ENCODE measurements at places on chromosomes 3 and 15. TPM values are rescaled to one million over a fixed set of nuclear protein-coding genes. Genes with fewer than 3 reads are reported as not detected.
A peak's percentile ranks its signal among the peaks of the same experiment; 100 is the strongest.

DNA sequence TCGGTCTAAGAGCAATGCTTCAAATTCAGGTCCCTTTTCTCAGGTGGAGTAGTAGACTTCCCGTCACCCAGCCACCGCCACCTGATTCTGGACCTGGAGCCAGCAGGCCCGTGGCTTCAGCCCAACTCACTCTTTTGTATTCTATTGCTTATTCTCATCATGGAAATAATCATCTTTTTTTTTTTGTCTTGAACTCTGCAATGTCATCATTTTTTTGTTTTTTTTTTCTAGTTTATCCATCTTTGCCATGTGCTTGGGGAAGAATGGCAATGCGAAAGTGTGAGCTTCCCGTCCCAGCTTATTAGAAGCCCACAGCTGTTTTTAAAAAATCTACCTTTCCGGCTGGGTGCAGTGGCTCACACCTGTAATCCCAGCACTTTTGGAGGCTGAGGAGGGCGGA is 51.3 kb upstream of the FSTL1 start:
- no peaks in the 10 kb centered on the region for H3K27me3 ChIP-seq
- no peak overlapping the region for H3K27ac ChIP-seq
- no peak for DNase-seq
- peaks cover 35% of the 10 kb centered on the region for H3K4me1 ChIP-seq
- no peaks in the 10 kb centered on the region for H3K36me3 ChIP-seq

GRCh38 chr3:31917303-31918005 is 63.6 kb downstream of the OSBPL10 start:
- no peaks in the 10 kb centered on the region for H3K27me3 ChIP-seq
- no peak for DNase-seq
- peaks cover 11% of the 10 kb centered on the region for H3K36me3 ChIP-seq

GRCh38 chr3:185137821-185138220 is 15.0 kb downstream of the C3orf70 start:
- H3K27me3 ChIP-seq: peaks cover 6% of the 10 kb centered on the region
- no peak overlapping the region for H3K4me3 ChIP-seq
- no peaks in the 10 kb centered on the region for H3K36me3 ChIP-seq
- H3K27ac ChIP-seq: no peak overlapping the region

Gene HCN4
- total RNA-seq: 0.69 TPM

GRCh38 chr15:84904419-84904818 is 20.0 kb downstream of the SLC28A1 start:
- H3K27me3 ChIP-seq: no peaks in the 10 kb centered on the region
- no peaks in the 10 kb centered on the region for H3K36me3 ChIP-seq
- no peak for DNase-seq
- no peak overlapping the region for H3K27ac ChIP-seq

Gene ROBO2
- total RNA-seq: 82.4 TPM

DNA sequence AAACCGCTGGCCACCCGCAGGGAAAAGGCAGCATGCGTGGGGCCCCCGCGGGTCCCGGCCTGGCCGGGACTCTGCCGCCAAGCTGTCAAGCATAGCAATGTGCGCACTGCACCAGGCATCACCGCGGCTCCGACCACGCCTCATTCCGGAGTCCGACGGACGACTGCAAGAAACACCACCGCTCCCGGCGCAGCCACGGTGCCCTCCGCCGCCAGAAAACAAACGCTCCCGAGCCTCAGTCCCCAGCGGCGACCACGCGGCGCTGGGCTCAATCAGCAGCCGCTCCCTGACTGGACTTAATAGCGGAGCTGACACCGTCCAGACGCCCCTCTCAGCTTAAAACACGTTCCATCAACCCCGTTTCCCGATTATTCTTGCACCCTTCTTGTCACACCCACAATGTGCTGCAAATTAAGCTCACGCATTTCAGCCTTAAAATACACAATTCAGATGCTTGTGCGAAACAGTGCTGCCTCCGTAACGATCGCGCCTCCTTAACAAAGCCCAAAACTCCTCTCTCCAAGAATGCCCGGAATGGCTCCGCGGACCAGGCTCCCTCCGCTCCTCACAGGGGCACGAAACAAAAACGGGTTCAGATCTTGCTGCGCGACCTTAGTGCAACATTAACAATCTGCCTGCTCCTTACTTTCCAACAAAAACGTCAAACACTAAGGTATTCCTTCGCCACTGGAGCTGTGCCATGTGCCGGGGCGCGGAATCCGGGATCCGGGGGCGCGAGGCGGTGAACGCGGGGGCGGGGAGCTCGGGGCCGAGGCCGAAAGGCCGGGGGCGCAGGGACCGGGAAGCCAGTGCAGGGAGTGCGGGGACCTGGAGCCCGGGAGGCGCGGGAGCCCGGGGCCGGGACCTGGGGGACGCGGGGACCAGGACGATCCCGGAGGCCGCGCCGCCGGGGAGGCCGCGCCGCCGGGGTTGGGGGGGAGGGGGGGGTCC is 655 bp downstream of the CYFIP1 start:
- H3K27me3 ChIP-seq: no peaks in the 10 kb centered on the region
- H3K4me3 ChIP-seq: peak overlapping the region; percentile 90
- peak; percentile 65 for DNase-seq
- H3K27ac ChIP-seq: peak overlapping the region; percentile 94
- H3K4me1 ChIP-seq: peaks cover 13% of the 10 kb centered on the region

- H3K27me3 ChIP-seq: no peaks in the 10 kb centered on the region
- H3K36me3 ChIP-seq: no peaks in the 10 kb centered on the region
- no peak overlapping the region for H3K4me3 ChIP-seq
- DNase-seq: no peak
- no peaks in the 10 kb centered on the region for H3K4me1 ChIP-seq
Measured at GRCh38 chr3:44893097-44893496, 18.7 kb downstream of the TGM4 start.

DNA sequence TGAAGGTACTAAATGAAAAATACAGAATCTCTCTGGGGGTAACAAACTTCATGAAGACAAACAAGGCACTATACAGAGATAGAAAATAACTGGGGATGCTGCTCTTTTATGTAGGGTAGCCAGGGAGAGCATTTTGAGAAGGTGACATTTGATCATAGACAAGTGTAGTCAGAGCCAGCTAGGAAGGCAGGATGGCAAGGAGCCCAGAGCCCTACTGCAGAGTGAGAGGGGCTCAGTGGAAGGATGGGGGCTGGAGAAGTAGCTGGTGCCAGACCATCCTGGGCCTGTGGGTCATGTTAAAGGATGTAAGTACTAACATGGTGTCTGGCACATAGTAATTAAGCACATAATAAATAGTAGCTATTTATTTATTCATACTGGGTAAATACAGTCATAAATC is 133.6 kb downstream of the MEIS2 start:
- no peak overlapping the region for H3K27ac ChIP-seq
- H3K36me3 ChIP-seq: peaks cover 15% of the 10 kb centered on the region
- no peak overlapping the region for H3K4me3 ChIP-seq
- H3K4me1 ChIP-seq: peaks cover 16% of the 10 kb centered on the region
- no peak for DNase-seq

- H3K27ac ChIP-seq: peak overlapping the region; percentile 81
- H3K27me3 ChIP-seq: no peaks in the 10 kb centered on the region
- DNase-seq: no peak
Measured at GRCh38 chr15:51846066-51846462, 16.6 kb downstream of the TMOD3 start.

GRCh38 chr15:100703032-100703578 is 100.7 kb downstream of the ASB7 start:
- H3K4me3 ChIP-seq: no peak overlapping the region
- no peaks in the 10 kb centered on the region for H3K4me1 ChIP-seq
- peaks cover 12% of the 10 kb centered on the region for H3K27me3 ChIP-seq
- DNase-seq: no peak
- H3K36me3 ChIP-seq: no peaks in the 10 kb centered on the region

DNA sequence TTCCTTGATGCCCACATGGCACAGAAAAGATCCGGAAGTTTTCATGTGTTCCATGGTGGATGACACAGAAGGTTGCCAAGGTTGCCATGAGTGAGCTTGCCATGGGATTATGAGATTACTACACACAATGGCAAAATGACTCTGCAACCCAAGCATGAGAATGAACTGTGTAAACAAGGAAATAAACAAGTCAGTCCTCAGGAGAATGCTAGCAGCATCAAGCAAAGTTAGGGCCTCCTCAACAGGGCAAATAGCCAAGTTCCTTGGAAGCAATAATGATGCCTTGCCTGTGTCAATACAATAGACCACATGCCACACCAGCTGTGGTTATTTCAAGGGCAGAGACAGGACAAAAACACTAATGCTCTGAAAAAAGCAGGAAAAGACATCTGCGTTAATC is 41.8 kb downstream of the AQR start:
- no peaks in the 10 kb centered on the region for H3K27me3 ChIP-seq
- no peak overlapping the region for H3K4me3 ChIP-seq
- H3K4me1 ChIP-seq: no peaks in the 10 kb centered on the region
- peaks cover 62% of the 10 kb centered on the region for H3K36me3 ChIP-seq
- DNase-seq: no peak
- H3K27ac ChIP-seq: no peak overlapping the region

DNA sequence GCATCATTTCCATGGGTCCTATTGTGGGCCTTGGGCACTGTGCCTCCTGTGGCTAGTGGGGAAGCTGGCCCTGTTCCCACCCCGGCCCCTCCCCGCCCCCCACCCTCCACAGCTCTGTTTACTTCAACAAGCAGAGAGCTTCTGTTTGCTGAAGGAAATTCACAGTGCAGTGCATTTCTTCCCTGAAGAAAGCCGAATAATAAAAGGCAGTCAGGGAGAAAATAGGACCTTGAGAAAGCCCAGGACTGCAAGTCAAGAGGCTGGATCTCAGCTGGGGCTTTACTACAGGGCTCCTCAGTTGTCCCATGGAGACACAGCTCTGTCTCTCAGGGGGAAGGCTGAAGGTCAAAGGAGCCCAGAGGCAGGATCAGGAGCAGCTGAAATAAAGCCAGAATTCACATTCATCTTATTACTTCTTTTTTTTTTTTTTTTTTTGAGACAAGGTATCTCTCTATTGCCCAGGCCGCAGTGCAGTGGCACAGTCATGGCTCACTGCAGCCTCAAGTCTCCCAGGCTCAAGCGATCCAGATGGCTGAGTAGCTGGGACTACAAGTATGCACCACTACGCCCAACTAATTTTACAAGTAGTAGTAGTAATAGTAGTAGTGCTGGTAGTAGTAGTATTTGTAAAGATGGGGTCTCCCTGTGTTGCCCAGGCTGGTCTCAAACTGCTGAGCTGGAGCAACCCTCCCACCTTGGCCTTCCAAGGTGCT is 33.0 kb upstream of the LACTB start:
- H3K4me3 ChIP-seq: no peak overlapping the region
- DNase-seq: no peak
- H3K27me3 ChIP-seq: no peaks in the 10 kb centered on the region
- H3K4me1 ChIP-seq: peaks cover 33% of the 10 kb centered on the region

GRCh38 chr15:93862791-93863190 is 368.6 kb upstream of the MCTP2 start:
- H3K36me3 ChIP-seq: no peaks in the 10 kb centered on the region
- DNase-seq: no peak
- peaks cover 10% of the 10 kb centered on the region for H3K4me1 ChIP-seq
- H3K27me3 ChIP-seq: peaks cover 6% of the 10 kb centered on the region
- H3K27ac ChIP-seq: no peak overlapping the region
- H3K4me3 ChIP-seq: no peak overlapping the region

DNA sequence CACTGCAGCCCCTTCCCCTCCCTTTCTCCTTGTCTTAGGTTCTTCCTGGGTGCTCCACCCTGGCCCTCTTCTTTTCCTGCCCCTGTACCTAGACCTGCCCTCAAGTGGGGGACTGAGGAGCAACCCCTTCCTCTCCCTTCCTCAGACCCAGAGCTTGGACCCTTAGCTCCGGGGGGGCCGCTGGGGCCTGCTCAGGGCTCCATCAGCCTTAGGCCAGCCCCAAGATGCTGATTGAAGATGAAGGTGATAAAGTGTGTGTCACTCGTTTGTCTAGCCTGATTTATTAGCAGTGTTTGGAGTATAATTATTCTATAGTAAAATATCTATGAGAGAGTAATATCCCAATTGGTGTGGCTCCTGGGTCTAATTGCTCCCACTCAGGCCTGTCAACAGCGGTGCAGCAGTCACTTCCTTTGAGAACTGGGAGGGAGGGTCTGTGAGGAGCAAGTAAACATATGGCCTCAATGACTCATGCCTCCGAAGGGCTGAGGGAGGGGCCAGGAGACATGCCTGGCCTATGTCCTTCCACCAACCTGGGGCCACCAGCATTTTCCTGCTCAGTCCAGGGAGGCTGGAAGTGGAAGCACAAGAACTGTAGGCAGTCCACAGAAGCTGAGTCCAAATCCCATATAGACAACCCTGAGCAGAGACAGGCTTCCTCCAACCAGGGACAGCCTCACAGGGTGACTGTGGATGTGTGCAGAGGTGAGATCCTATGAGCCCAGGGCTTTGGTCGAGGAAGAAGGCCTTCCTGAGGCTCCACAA is 123.2 kb downstream of the DNAJB8 start:
- no peak overlapping the region for H3K4me3 ChIP-seq
- peak overlapping the region; percentile 92 for H3K27ac ChIP-seq
- no peaks in the 10 kb centered on the region for H3K27me3 ChIP-seq

Gene RHOV
- 3.4 TPM for total RNA-seq

Gene SLC22A14
- 0.20 TPM for total RNA-seq

DNA sequence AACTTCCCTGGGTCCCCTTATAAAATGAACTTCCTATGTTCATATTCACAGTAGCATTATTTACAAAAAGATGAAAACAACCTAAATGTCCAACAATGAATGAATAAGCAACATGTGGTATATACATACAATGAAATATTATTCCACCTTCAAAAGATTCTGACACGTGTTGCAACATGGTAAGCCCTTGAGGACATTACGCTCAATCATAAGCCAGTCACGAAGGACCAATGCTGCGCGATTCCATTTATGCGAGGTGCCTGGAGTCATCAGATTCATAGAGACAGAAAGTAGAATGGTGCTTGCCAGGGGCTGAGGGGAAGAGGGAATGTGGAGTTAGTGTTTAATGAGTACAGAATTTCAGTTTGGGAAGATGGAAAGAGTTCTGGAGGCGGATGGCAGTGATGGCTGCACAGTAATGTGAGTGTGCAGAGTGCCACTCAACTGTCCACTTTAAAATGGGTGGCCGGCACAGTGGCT is 88.8 kb upstream of the ALDH1A3 start:
- H3K27me3 ChIP-seq: peaks cover 23% of the 10 kb centered on the region
- no peak for DNase-seq
- H3K27ac ChIP-seq: no peak overlapping the region
- no peaks in the 10 kb centered on the region for H3K36me3 ChIP-seq
- H3K4me3 ChIP-seq: no peak overlapping the region

DNA sequence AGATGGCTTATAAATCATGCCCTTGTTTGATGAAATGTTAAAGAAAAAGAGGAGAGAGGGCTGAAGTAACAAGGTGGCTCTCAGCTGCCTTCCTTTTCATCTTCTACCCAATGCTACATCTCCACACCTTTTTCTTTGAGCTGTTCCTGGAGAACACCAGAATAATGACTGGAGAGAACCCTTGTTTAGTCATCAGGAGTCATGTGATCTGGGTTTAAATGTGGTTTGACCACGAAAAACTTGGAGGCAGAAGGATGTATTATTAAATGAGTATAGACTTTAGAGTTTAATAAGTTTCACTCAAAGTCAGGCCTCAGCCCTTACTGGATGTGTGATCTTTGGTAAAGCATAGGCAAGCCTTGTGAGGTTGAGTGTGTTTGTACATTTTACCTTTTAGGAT is 230.3 kb upstream of the TBL1XR1 start:
- H3K27ac ChIP-seq: no peak overlapping the region
- no peaks in the 10 kb centered on the region for H3K27me3 ChIP-seq
- DNase-seq: no peak

GRCh38 chr3:98567666-98568270 is 25.6 kb downstream of the CPOX start:
- no peak overlapping the region for H3K27ac ChIP-seq
- peaks cover 1% of the 10 kb centered on the region for H3K27me3 ChIP-seq
- H3K4me3 ChIP-seq: no peak overlapping the region
- H3K4me1 ChIP-seq: no peaks in the 10 kb centered on the region
- no peaks in the 10 kb centered on the region for H3K36me3 ChIP-seq

- no peak overlapping the region for H3K4me3 ChIP-seq
- H3K27ac ChIP-seq: no peak overlapping the region
- H3K27me3 ChIP-seq: no peaks in the 10 kb centered on the region
- DNase-seq: no peak
Measured at GRCh38 chr3:63900459-63900858, 11.7 kb downstream of the SCAANT1 start.

Gene GRM2
- 0.66 TPM for total RNA-seq

Gene NMNAT3
- 13.6 TPM for total RNA-seq
